ENCODE measurements at places on chromosomes 3 and 15.

DNA sequence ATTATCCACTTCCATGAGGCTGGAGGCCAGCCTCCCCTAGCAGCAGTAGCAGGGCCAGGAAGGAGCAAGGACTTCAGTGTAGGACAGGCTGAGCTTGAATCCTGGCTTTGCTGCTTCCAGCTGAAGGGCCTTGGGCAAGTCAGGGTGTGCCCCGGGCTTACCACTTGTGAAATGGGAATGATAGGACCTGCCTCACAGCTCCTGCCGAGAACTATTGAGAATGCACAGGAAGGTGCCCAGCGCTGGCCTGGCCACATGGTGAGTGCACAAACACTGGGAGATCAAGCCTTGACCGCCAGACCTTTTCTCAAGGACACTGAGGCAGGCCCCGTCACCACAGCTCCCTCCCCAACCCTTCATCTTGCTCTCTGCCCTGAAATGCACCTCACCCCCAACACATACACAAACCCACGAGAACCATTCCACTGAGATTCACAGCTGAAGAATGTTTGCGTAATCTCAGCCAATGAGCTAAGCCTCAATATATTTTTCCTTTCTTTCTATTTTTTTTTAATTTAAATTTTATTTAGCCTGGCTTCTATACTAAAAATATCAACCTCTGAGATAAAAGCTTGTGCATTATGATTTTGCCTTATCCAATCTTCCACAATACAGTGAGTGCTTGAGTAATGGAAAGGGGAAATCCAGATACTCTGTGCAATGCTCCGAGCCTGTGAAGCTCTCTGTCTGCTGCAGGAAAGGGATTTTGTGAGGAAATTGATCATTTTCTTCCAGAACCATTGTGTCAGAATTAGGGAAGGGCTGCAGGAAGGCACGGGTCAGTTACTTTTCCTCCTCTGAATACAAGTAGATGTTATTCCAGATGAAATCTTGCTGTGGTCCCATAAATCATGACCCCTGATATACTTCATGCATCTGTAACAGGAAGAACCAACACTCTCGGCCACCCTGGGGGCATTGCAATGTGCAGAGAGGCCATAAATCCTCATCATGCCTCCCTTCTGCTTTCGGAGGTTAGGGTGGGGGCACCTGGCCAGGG is 193.9 kb downstream of the TLE3 start:
- no peak for DNase-seq

DNA sequence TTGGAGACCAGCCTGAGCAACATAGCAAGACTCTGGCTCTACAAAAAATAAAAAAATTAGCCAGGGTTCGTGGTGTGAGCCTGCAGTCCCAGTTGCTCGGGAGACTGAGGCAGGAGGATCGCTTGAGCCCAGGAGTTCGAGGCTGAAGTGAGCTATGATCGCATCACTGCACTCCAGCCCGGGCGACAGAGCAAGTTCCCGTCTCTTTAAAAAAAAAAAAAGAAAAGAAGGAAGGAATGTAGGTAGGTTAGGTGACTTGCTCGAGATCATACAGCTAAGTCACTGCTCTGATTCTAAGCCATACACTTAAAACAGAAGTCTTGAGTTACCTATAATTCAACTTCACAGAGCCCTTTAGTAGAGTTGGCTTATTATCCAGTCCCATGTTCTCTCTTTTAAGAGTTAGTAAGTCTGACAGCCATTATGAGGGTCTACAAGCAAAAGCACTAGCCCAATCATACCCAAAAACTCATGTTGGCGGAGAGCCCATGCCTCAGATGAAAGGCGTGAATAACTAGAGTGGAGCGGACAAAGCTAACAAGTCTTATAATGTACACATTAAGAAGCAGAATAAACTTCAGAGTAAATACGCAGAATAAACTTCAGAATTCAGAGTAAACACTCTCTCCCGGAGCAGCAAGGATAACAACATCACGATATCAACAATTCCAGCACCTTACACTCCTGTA is 768 bp downstream of the AAGAB start:
- DNase-seq, result no peak

DNA sequence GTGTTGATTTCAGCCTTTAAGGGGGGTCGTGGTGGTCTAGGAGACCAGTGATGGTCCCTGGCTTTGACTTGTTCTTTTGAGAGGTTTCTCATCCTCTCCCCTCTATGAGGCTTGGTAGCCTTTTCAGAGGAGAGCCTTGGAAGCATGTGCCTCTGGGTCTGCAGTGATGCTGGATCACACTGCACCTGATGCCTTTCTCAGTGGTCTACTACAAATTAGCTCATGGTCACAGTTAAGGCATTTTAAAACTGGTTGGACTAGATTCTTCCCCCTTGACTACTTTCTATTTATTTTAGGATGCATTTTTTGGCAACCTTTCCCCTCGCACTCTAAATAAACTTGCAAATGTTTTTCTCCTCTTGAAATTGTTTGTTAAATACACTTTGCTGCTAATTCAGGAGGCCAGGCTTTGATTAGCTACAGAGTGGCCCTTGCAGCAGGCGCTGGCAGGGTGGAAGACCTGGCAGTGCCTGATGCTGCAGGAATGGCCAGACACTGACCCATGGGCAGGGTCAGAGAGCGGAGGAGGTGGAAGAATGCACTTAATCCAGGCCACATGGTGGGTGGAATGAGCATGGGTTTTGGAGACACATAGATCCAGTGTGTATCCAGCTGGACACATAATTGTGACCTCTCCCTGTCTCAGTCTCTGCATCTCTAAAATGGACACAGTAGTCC is 318.8 kb upstream of the CTDSPL start:
- no peak for DNase-seq

DNA sequence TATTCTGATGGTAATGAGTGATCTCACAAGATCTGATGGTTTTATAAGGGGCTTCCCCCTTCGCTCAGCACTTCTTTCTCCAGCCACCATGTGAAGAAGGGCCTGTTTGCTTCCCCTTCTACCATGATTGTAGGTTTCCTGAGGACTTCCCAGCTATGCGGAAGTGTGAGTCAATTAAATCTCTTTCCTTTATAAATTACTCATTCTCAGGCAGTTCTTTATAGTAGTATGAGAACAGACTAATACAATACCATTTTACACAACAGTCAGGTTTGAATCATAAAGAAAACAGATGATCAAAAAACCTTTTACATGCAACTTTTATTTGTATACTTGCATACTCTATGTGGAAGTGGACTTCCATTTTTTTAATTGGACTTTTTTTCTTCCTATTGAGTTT is 46.7 kb upstream of the CBLB start:
- DNase-seq, result no peak

Data from CD4-positive, alpha-beta T cell treated with Interleukin-17A for 1 hour (primary cell).